Left renal pelvis (tissue), 4 donors: ENCODE measurements at places on chromosomes 5 and 9.

DNA sequence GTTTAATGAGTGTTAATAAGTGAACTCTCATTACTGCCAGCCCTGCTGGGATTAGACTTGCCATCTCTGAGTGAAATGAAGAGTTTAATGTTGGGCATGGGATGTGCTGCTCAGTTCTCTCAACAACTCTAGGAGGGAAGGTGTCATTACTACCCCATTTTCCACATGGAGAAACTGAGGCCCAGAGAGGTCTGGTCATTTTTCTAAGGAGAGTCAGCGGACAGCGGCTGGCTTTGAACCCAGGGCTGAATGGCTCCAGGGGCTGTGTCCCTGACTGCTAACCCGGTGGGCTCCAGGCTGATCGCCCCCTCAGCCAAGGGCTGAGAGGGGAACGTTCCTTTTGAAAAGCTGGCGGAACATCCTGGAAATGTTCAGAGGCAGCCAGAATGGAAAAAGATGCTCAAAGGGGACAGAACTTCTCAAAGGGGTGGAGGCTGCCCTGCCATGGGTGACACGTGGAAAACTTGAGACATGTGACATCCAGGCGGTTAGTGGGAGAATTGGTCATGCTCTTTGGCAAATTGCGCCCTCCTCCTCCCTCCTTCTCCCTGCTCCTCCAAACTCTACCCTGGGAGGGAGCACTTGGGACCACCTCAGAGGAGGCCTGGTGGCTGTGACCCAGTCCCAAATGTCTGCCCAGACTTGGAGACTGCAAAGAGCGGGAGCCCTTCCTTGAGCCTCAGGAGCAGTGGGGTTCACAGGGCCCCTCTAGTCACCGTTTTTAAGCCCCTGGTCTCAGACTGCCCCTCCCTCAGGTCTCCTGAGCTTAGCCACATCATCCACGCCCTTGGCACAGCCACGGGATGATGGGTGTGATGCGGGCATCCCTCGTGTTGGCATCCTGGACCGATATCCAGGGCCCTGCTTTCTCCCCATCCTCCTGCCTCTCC lies 28.7 kb downstream of the DNM1 start:
- DNase-seq, result no peak

DNA sequence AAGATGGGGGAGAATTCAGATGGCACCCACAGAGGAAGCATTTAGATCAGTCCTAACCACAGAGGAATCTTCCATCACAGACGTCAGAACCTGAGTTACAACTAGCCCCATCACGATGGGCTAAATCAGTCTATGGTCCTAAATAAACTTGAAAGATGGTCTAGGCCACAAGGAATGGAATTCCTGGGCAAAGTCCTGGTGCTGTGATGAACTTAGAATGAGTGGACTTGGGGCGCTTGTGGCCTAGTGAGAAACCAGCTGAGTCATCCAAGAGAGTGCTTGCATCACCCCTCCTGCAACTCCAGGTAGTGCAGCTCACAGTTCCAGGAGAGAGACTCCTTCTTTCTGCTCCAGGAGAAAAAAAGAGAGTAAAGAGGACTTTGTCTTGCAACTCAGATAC lies 722.9 kb upstream of the RGMB start:
- DNase-seq, result no peak

- no peak for DNase-seq
These were observed 374.3 kb downstream of the CCDC171 start for GRCh38 chr9:15927161-15927560.

DNA sequence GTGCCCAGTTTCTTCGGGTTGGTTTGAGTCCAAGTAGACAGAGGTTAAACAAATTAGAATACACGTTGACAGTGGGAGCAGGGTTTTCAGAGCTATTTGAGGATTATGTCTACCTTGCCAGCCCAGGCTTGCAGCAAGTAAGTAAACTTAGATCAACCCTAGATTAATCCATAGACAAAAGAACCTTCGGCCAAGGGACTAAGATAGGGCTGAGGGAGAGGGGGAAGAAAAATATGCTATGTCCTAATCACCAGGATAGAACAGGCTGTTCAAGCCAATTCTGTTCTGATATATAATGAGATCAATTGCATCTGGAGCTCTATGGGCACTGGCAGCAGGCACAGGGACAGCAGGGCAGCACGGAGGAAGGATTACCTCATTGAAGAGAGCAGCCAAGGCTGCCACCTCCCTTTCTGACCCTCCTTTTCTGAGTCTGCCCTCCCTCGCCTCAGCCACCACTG lies 377.7 kb downstream of the PIK3R1 start:
- DNase-seq, result no peak

GRCh38 chr9:20559231-20559890 lies 62.9 kb downstream of the MLLT3 start:
- DNase-seq, result no peak

- DNase-seq, result no peak
These were observed 2.9 kb upstream of the LPCAT1 start for GRCh38 chr5:1526681-1527131.
